ENCODE measurements at places on chromosomes 3 and 15.

- DNase-seq = no peak
Observed at GRCh38 chr3:193800138-193801043, 207.4 kb downstream of the OPA1 start.

DNA sequence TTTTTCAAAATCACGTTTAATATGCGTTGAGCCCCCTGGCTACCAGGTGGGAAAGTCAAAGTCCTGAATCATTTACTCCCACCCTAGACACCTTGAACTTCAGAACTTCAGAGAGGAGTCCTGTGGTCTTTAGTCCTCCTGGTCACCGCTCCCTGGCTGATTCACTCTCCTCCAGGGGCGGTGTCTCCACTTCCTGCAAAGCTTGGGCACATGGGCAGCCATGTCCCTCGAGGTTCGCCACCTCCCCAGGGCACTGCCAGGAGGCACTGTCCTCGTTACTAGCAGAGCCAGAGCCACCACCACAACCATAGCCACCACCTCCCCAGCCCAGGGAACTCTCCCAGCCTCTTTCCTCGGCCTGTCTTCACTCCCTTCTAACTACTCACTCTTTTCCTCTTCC is 31.0 kb downstream of the LOXL1 start:
- no peak for DNase-seq

GRCh38 chr3:107217172-107217571 is 160.1 kb upstream of the CCDC54 start:
- DNase-seq = no peak

- DNase-seq = no peak
Observed at GRCh38 chr3:53139906-53140846, 9.9 kb upstream of the RFT1 start.

DNA sequence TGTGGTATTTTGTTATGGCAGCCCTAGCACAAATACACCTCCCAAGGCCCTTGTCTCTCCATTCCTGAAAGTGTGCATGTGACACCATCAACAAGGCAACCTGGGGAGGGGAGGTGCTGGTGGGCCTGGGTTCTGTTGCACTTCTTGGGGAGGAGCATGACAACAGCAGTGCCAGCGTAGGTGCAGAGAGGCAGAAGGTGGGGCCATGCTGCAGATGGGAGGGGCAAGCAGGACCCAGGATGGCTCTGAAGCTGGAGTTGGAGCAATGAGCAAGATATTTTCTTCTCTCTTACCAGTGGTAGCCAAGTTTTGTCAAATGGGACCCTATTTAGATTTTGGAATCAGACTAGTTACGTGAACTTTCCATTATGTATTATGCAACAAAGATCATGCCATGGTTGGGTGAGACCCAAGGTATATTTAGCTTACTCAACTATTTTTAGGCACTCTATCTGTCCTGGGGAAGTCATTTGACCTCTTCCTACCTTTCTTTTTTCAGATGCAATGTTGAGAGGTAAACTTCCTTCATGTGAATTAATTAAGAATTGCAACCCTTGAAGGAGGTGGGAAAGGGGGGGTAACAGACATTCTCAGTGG is 3.4 kb downstream of the FYCO1 start:
- DNase-seq = no peak

GRCh38 chr3:172203522-172204258 is 164.3 kb downstream of the FNDC3B start:
- DNase-seq = no peak

DNA sequence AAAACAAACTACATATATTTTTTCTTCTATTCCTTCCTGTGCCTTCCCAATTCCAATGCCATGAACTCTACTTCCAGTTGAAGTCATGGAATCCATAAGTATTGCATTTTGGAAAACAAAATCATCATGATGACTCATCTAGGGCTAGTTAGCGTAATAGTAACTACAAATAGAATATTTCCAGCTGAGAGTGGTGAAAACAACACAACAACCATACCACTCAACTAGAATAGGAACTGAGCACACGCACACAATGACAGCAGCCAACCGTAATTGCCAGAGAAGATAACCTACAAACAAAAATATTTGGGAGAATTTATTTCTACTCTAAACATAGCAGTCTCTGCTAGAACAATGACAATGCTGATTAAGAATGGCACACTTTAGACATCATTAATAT is 225.9 kb downstream of the FGF12 start:
- DNase-seq = no peak

GRCh38 chr3:126946405-126946804 is 36.5 kb upstream of the PLXNA1 start:
- DNase-seq = no peak

DNA sequence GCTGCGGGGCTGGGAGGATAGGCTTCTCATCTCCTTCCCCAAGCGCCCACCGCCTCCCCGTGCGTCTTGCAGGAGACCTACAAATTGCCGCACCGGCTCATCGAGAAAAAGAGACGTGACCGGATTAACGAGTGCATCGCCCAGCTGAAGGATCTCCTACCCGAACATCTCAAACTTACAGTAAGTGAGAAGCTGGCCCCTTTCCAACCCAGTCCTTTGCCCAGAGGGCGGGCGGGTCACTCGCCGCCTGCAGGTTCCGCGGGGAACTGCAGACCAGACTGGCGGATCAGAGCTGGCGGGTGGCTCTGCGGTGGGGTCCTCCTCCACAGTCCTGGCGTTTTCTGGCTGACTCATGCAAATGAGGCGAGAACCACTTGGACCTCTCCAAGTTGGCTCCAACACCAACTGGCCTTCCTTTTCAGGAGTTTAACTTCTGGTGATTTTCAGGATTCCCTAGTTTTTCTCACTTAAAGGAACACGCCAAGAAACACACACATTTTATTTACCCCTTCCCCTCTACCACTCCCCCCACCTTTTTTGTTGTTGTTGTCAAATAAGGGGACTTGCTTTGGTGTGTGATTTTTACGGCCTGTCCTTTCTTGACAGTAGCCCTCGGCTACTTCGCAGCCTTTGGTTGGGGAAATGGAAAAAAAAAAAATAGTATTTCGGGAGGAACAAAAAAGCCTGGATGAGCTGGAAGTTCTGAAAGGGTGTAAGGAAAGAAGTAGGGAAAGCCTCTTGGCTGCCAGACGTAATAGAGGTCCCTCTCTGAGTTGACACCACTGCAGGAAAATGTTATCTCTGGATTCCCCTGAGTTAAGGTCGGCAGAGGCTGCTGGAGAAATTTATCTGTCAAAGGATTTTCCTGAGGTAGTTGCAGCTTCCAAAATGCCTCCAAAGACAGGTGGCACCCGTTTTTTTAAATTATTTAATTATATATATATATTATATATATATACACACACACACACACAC is 1.3 kb downstream of the BHLHE40 start:
- DNase-seq = peak; percentile 97
